ENCODE measurements at places on chromosomes 4 and X.

DNA sequence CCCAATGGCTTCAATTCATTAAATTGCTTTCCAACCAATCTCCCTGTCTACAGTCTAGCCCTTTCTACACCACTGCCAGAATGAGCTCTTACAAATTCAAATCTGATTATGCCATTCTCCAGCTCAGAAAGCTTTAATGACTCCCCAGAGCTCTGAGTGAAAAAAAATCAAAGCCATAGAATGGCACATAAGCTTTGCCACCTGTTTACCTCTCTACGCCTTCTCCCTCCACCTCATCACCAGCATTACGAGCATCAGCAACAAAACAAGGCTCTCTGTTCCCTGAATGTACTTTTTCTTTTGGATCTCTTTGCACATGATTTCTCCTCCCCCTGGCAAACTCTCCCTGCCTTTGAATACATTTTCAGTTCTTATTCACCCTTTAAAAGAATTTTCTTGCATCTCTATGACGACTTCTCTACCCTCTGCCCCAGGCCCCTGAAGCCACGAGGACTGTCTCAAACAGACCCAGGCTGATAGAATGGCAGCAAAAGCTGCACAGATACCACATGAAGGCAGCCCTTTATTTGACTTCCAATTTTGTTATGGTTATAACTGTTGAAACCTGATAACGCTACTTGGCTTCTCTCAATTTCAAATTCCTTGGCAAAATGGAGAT is 516.0 kb downstream of the PCDH7 start:
- DNase-seq = no peak

GRCh38 chrX:5341902-5342301 is 886.8 kb downstream of the NLGN4X start:
- no peak for DNase-seq

GRCh38 chrX:37380924-37381323 is 31.8 kb downstream of the PRRG1 start:
- no peak for DNase-seq

DNA sequence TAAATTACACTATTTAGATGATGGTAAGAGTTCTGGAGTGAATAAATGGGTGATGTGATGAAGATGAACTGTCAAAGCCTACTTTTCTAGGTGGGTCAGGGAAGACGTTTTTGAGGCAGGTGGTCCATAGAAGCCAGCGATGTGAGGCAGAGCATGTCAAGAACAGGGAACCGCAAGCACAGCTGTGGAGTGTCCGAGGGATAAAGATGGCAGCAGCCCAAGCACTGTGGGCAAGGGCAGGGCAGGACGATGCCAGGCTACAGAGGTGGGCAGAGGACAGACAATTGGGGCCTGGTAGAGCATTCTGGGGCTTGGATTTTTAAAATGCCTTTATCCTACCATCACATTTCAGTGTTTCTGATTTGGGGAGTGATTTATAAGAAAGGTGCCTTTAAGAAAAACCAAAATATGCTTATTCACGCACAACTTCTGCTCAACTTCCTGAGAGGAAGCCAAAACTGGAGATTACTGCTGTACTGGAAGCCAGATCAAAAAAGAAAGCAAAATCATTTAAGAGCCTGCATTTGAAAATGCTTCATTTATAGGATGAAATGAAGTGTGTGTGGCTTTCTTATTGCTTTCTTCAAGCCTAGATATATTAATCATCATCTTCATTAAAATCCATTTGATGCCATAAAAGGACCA is 119.0 kb upstream of the WDR17 start:
- DNase-seq = peak; percentile 23

DNA sequence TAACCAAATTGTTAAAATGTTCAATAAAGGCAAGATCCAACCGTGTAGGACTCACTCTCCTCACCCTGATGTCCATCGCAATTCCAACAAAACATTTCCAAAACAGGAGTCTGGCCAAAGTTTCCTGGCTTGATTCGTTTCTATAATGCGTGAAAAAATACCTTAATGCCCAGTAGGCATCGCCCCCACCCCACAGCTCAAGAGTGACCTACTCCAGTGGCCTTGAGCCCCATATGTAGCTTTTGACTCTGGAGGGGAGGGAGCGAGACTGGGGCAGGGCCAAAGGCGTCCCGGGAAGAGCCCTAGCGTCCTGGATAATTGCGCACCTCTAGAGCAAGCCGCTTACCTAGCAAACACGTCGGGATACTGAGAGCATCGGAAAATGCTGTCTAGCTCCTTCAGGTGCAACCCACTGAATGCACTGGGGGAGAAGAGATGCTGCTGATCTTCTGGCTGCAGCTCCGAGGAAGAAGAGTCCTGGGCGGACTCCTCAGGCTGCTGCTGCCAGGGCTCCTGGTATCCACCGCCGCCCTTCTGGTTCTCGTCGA is 55.6 kb upstream of the NKAP start:
- no peak for DNase-seq

DNA sequence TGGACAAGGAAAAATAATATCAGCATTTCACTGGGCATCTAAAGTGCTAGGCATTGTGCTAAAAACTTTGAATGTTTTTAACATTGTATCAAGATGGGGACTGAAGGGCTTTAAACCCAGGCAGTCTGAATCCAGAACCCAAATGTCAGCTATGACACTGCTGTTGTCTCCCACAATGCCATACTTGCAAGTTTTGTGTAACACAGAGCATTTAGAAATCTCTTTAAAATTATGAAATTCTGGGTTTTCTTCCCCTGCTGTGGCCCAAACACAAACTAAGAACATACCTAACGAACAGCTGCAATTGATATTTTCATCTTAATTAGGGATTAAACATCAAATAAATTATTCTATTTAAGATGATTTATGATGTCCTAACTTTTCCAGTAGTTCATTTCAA is 66.8 kb upstream of the LSM6 start:
- no peak for DNase-seq

DNA sequence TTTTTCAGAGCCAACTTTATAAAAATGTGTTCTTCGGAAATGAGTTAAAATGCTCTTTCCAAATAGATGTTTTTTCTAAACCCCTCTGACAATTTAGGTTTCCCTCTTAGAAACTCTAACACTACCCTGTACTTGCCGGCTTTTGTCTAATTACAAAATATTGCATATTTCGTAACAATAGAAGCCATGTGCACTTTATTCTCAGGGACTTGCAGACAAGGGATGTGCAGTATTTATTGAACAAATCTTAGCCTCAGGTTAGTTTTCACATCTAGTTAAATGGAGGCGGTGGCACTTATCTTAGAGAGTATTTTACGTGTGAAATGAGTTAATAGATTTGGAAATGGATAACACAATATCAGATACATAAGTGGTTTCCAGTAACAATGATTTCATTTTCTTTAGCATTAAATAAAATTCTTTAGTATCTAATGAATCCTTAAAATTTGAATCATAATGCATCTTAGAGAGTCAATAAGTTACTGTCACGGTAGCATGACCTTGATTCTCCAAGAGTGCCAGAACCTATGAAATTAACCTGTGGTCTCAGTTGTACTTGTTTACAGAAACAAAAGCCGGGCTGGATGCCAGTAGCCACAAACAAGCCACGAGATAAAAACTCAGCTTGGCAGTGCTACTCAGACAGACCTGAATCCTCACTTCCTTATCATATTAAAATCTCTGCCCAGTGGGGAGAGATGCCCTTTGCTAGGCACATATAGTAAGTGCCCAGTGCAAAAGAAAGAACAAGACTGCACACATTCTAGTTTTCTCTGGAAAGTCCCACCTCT is 772 bp upstream of the PABPC4L start:
- DNase-seq = no peak

- no peak for DNase-seq
Observed at GRCh38 chr4:170270628-170271027, 180.9 kb upstream of the AADAT start.

GRCh38 chr4:160142579-160142978 is 1039.7 kb downstream of the RAPGEF2 start:
- DNase-seq = no peak

DNA sequence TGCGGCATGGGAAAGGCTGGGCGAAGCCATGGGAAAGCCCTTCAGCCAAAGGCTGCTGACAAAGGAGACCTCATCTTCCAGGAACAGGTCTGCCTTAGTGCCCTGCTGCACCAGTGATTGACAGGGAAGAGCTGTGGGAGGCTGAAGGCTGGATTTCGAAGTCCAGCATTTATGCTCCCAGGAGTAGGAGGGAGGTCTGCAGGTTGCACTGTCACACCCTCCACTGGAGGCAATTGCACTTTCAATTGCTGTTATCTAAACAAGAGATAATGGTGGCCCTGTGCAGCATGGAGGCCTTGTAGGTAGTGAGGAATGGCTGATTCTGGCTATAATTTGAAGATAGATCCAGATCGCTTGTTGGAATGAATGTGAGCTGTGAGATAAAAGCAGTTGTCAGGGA is 43.7 kb downstream of the FAM114A1 start:
- DNase-seq = no peak

- no peak for DNase-seq
Observed at GRCh38 chr4:148770848-148771247, 328.6 kb upstream of the NR3C2 start.

GRCh38 chr4:4425696-4426095 is 38.8 kb downstream of the NSG1 start:
- no peak for DNase-seq

- no peak for DNase-seq
Observed at GRCh38 chrX:33840176-33840575, 291.9 kb downstream of the FAM47A start.

- DNase-seq = no peak
Observed at GRCh38 chrX:134659761-134660160, 1.5 kb upstream of the PLAC1 start.

- DNase-seq = no peak
Observed at GRCh38 chrX:16917120-16917519, 29.3 kb upstream of the REPS2 start.

DNA sequence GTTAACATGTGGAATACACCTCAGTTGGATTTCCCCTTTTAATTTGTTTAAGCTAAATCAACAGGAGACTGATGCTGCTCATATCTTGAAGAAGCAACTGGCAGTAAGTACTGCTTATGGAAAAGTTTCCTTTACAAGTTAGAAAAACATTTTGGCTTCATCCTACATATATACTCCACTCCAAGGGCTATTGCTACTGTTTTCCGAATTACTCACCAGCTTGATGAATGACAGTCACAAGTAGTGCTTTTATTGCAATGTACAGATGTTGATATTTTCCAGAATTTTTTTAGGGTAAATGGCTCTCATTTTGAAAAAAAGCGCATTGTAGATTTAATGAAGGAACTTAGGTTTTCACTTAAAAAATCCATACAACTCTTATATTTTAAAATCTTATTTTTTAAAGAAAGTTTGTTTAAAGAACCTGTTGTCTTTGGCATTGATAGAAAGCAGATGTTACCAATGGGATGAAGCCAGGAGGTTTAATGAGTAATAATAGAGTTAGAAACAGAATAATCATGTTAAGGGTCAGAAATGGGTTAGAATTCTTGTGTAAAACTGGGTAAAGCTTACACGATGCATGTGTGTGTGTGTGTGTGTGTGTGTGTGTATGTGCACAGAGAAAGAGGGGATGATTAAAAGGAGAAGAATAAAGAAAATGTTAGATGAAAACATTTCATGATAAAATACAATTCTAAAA is 272.9 kb downstream of the CFAP299 start:
- DNase-seq = no peak

DNA sequence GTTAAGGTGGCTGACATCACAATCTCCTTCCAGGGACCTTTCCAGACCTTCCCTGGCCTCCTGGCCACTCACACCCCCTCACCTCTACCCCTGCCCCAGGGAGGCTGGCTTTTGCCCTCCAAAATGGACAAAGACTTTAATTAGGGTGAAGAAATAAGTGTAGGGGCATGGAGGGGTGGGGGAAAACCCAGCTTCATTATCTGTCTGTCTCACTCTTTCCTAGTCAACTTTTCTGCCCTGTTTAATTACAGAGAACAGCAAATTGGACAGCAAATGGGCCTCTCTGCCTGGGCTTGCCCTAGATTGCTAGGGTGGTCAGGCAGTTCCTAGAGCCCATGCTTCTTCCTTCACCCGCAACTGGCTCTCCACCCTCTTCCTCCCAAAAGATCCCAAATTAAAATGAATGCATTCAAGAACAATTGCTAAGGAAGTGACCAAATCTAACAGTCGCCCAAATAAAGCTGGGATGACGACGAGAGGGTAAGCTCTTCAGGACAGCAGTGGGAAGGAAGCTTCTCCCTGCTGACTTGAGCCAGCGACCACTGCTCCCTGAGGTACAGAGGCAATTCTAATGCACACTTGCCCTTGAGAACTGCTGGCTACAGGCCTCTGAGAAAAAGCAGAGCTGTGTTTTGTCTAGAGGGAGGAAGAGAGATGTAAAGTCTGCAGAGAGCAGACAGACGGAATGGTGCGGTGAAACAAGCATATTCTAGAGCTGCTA is 12.4 kb downstream of the RAI2 start:
- DNase-seq = no peak

DNA sequence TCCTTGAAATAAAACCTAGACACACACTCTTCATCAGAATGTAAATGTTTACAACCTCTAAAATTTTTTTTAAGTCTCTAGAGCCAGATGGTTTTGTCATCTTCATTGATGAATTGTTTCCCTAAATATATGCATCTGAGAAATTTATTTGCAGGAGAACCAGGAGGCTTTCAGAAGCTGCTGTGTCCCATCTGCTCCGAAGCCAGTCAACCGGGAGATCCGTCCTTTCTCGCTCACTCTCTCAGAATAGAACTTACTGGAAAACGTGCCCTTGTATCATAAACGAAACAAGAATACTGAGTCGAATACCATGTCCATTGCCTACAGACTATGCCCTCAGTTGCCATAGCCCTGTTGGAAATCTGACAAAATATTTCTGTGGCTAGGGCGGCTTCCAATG is 103.5 kb downstream of the SLC34A2 start:
- DNase-seq = no peak

DNA sequence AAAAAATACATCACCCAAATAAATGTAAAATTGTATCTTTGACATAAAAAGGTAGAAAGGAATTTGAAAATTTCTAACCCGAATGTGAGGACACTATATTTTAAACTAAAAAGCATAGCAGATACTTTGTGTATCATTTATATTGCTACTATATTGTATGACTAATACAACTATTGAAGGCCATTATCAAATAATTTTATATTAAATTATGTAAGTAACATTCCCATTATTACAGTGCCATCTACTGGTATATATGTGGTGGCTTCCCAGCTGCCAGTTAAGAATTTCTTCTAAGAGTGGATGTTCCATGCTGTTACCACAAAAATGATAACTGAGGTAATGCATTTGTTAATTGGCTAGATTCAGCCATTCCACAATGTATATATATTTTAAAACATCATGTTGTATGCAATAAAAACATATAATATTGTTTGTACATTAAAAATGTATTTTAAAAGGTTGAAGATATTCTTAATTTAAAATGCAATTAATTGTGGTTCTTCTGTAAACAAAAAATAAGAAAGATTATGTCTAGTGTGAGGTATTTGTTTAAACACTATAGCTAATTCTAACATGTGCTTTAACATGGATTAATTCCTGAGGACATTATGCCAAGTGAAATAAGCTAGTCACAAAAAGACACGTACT is 65.3 kb downstream of the EGF start:
- no peak for DNase-seq

GRCh38 chrX:75297508-75297907 is 23.6 kb downstream of the UPRT start:
- DNase-seq = no peak
